MCF 10A (cell line): ENCODE measurements at places on chromosomes 3 and 15. TPM values are rescaled to one million over a fixed set of nuclear protein-coding genes. Genes with fewer than 3 reads are reported as not detected.

The PATL2 gene
- total RNA-seq = 0.16 and 0.71 TPM in 2 replicates

The TM4SF18 gene
- total RNA-seq = not detected in 2 replicates

- DNase-seq = no peak
These were observed 26.6 kb downstream of the SRPRB start for GRCh38 chr3:133831966-133832801.

- DNase-seq = peak; percentile 95
These were observed 17.8 kb downstream of the RUBCN start for GRCh38 chr3:197718891-197719290.

The WNT7A gene
- 0.47 and 0.61 TPM in 2 replicates for total RNA-seq

The MESP1 gene
- 0.58 and 1.6 TPM in 2 replicates for total RNA-seq

DNA sequence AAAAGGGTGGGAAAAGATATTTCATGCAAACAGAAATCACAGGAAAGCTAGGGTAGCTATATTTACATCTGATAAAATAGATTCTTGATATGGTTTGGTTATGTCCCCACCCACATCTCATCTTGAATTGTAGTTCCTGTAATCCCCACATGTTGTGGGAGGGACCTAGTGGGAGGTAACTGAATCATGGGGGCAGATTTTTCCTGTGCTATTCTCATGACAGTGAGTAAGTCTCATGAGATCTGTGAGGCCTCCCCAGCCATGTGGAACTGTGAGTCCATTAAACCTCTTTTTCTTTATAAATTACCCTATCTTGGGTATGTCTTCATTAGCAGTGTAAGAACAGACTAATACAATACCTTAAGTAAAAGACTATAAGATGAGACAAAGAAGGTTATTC is 558.1 kb downstream of the RSL24D1 start:
- DNase-seq = no peak

The CD276 gene
- total RNA-seq = 52.8 and 57.7 TPM in 2 replicates

- DNase-seq = no peak
These were observed 373.8 kb downstream of the MAGI1 start for GRCh38 chr3:65664931-65665330.
